ENCODE measurements at places on chromosomes 2 and 18.

DNA sequence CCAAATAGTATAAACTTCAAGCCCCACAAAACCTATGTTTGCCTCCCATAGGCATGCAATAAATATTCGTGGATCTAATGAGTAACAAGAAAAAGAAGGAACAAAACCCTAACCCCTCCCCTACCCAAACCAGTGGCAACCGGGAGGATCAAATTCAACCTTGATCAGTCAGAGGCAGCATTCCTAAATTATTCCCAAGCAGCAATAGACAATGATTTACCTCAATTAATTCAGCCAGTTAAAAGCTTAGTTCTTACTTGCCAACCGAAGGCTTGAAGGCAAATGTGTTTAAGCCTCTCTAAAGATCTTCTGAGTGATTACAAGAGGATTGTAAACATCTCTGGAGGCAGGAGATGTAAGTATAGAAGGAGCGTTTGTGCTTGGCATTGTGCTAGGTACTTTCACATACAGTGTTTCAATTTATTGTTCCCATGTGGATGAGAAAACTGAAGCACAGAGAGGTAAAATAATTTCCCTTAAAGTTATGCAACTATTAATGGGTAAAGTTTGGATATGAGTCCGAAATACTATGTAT, 197.7 kb downstream of the MTX2 start:
- no peak for DNase-seq

- DNase-seq: no peak
Measured at GRCh38 chr2:104915107-104915793, 61.3 kb downstream of the POU3F3 start.

- no peak for DNase-seq
Measured at GRCh38 chr2:108385411-108386071, 7.8 kb downstream of the SULT1C4 start.

- DNase-seq: no peak
Measured at GRCh38 chr2:53964257-53964952, 6.4 kb downstream of the PSME4 start.

GRCh38 chr2:78423631-78424030, 601.9 kb upstream of the REG3G start:
- no peak for DNase-seq

- DNase-seq: peak; percentile 55
Measured at GRCh38 chr2:108583903-108584520, 49.7 kb downstream of the LIMS1 start.

- no peak for DNase-seq
Measured at GRCh38 chr2:188523919-188524318, 232.2 kb downstream of the GULP1 start.

DNA sequence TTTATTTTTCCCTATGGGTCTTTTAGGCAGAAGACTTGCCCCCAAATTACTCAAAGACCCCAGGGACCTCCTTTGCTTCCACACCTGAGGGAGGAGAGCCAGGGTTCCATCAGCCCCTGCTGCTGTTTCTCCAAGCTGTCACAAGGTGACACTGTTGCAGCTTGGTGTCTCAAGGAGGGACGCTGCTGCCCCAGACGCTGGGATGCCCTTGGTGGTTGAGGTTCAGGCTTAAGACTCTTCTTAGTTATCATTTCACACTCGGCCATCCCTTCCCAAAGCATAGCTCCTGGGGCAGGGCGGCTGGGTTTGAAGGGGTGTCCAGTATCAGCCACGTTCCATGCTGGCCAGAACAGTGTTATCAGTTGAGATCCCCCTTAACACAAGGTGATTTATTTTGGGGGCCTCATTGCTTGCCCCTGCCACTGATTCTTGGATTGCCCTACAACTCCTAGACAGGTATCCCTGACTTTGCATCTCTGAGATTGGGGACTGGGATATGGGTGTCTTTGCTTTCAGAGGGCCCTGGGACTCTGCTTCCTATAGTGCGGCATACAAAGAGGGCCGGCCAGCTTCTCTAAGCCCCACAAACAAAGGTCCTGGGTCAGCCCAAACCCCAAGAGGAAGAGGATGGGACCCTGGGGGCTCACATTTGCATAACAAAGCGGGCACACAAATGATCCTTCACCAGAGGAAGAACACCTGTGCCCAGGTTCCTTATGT, 22.7 kb downstream of the GPR55 start:
- DNase-seq: peak; percentile 40

DNA sequence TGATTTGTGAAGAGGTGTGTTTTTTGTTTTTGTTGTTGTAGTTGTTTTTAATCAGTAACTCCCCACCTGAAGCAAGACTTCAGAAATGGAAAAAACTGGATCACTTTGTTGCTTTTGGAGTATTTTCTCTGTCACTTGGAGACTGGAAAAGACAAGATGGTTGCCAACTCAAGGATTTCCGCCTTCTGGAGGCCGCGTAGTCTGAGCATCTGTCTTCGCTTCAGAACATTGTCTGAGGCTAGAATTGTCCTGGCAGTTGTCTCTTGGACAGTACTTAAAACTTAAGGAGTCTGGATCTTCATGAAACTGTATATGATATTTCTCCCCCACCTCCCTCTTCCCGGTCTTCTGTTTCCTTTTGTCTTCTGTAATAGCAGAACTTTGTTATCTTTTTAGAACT, 67.7 kb downstream of the ARHGAP28 start:
- no peak for DNase-seq

DNA sequence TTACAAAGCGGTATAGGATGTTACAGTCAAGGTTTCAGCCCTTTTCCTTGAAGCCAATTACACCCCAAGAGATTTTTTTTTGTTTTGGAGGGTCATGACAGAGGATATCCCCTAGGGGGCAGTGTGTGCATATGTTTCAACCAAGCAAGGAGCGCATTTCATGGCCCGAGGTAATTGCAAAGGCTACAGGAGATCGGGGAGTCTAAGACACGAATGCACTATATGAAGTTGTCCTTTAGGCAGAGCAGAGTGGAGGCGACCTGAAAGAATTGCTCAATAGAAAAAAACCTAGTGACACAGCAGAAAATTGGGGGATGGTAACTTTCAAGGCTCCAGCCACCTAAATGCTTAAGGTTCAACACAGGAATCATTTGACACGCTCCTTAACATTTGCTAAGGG, 219.8 kb upstream of the PARD3B start:
- DNase-seq: peak; percentile 77

- no peak for DNase-seq
Measured at GRCh38 chr2:159070235-159070634, 101.8 kb downstream of the TANC1 start.

GRCh38 chr18:67318651-67319050, 197.9 kb downstream of the DSEL start:
- no peak for DNase-seq

DNA sequence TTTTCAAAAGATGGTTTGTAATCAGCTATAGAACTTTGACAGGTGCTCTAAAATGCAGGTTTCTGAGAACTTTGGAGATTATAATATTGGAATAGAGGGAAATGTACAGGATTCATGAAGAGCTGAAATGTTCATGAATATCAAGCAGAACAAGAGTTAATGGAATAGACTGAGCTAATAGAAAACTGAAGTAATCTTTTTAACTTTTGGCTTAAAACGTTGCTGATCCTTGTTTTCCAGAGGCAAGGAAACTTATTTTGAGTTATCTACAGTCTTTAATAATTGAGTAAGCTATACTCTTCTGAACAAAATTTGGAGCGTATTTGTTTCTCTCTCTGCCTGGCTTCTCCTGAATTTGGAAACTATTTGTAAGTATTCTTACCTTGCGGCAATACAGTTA, 10.8 kb upstream of the IL18RAP start:
- DNase-seq: no peak

DNA sequence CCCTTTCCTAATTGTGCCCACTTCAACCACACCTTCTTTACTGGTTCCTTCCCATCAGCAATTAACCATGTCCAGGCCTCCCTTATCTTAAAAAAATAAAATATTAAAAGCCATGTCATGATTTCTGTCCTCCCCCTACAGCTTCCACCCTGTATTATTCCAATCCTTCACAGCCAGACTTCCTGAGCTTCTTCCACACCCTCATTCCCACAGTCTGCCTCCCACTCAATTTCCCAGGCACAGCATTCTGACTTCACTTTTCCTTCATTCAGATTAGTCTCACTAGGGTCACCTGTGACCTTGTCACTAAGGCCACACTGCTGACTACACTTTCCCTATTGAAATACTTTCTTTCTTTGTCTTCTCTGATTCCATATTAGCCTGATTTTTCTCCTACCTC, 159.4 kb downstream of the DIS3L2 start:
- no peak for DNase-seq

- DNase-seq: no peak
Measured at GRCh38 chr2:204853905-204854304, 308.6 kb downstream of the PARD3B start.

DNA sequence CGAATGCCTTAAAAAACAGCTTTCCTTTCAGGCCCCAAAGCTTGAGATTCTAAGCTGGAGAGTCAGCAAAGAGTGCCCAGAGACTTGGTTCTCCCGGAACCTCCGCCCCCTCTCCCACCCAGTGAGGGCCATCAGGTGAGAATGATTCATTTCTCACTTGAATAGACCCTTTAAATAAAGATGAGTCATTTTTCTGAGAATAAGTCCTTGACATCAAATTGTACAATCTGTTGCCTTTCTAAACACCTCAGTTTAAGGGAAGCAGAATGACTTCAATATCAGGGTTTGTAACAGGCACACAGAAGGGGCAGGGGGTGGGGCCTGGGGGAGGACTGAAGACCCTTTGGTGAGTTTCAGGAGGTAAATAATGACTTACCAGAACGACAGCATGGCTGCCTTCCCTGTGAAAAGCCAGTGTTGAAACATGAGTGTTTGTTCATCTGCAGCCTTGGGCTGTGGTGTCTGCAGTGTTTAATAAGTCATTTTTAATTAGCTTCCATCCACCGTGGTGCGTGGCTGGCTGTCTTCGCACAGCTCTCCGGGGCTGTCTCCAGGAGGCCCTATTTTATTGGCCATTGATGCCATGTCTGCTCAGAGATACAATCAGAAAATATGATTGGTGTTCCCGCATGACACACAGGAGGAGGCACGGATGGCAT, 134.9 kb upstream of the ZNF236 start:
- DNase-seq: no peak
